IPS DF 19.7 (cell line): ENCODE measurements at places on chromosomes 2 and 18.
A peak's percentile ranks its signal among the peaks of the same experiment; 100 is the strongest.

GRCh38 chr2:235591921-235592320, 98.1 kb downstream of the AGAP1 start:
- DNase-seq, result no peak

DNA sequence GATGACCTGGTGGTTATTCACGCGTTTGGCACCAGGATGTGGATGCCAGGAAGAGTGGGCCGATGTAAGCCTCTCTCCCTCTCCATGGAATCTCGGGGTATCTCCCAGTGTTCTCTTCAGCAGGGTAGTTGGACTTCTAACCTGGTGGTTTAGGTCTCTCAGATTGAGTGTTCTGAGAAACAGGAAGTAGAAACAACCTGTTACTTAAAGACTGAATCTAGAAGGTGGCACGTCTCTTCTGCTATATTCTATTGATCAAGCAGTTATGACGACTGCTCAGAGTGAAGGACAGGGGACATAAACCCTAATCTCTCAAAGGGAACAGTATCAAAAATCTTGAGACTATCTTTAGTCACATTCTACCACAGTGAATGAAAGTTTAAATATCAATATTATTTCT, 918.7 kb upstream of the PIK3C3 start:
- DNase-seq, result no peak

GRCh38 chr18:8348051-8348720, 261.1 kb upstream of the RAB12 start:
- DNase-seq, result no peak

- DNase-seq, result no peak
Observed at GRCh38 chr2:207422380-207422779, 107.4 kb upstream of the CREB1 start.

- no peak for DNase-seq
Observed at GRCh38 chr2:47782381-47782670, 619 bp upstream of the MSH6 start.

DNA sequence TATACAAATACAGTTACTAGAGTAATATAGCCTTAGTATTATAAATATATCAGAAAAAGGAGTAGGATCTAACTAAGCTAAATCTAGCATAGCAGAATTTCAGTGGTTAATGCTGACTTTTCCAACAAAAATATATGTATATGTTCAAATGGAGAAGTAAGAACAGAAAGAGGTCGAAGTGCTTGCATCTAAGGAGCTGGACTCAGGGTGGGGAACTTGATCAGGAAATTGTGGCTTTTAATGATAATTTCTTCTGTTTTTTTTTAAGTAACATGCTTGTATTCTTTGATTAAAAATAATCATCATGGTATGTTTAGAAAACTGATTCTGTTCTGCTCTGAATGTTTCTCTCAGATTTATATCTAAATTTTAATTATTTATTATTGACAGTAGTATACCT, 327.1 kb downstream of the GALNT13 start:
- DNase-seq, result no peak

GRCh38 chr2:200509235-200509611, 645 bp downstream of the KCTD18 start:
- no peak for DNase-seq

DNA sequence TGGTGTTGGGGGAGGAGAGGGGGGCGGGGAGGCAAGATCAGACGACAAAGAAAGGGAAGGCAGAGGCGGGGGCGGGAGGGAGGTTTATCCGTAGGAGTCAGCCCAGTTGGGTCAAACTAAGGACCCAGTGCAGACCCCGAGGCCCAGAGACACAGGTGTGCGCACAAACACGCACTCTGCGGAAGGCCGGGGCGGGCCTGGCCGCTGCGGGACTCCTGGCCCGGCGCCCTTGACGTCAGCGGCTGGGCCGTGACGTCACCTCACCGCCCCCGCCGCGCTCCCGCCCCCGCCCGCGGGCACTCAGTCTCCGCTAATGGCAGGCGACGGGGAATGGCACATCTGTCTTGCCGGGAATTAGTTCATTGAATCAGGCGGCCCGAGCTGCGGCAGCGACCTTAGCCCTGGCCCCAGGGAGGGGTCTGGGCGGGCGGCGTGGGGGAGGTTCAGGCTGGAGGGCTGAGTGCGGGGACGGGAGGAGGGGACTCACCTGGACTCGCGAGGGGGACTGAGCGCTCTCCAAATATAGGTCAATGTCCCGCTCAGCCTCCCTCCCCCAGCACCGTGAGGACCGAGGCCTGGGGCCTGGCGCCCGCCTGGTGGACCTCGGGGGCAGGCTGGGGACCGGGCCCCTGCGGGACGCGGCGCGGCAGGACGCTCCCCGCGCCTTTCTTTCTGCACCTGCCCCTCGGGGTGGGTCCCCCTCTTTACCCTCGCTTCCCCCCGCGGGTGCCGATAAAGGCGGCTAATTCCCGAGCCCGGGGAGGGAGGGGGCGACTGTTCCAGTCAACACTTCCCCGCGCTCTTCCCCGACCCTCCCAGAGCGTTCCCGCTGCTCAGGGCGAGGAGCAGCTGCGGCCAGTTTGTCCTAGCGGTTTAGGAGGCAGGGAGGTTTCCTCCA, 15.5 kb upstream of the ECEL1 start:
- DNase-seq, result no peak

DNA sequence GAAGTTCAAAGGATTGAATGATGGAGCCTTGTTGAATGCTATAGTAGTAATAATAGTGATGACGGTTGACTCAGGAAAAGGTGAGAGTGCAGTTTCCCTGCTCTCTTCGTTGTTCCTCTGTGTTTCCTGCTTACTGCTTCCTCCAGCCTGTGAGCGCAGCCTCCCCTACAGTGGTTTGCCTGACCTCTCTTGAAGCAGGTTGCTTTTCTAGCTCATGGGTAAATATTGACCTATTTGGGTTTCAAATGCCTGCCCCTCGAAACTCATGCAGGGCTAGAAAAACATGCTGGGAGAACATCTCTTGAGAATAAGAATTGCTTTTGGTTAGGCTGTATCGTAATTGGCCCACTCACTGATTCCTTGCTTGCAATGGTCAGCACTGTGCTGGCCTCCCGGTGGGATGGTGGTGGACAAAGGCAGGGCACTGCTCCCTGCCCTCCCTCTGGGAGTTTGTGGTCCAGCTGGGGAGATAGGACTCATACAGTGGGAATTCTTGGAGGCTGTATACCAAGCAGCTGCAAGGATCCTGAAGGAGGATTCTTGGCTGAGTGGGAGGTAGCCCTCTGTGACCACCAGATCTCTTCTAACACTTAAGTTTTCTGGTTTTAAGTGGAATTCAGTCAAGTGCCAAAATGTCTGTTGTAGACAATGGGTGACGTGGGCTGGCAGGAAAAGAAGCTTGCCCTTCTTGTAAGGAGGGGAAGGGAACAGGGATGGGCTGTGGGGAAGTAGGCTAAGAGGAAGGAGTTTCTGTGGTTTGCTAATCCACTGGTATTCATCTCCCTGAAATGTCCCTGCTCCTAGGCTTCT, 5.4 kb upstream of the RNF181 start:
- no peak for DNase-seq

DNA sequence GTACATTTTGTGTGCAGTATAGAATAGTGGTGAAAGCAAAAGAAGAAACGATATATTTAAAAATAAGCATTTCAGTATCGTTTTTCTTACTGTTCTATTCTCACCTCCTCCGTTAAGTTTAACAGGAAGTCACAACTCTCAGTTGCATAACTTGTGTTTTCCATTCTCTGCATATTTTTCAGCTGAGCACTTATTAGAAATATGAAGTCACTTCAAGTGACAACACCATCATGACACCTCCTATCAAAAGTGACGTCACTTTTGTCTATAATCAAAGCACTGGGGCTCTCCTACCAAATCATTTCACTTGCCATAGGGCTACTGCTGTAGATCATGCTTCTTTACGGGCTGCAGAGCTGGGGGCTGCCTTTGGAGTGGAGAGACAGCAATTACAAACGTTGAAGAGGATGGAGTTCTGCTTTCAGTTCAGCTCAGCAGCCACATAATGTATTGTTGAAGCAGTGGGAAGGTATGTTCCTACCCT, 36.3 kb downstream of the STAT4 start:
- DNase-seq, result no peak

DNA sequence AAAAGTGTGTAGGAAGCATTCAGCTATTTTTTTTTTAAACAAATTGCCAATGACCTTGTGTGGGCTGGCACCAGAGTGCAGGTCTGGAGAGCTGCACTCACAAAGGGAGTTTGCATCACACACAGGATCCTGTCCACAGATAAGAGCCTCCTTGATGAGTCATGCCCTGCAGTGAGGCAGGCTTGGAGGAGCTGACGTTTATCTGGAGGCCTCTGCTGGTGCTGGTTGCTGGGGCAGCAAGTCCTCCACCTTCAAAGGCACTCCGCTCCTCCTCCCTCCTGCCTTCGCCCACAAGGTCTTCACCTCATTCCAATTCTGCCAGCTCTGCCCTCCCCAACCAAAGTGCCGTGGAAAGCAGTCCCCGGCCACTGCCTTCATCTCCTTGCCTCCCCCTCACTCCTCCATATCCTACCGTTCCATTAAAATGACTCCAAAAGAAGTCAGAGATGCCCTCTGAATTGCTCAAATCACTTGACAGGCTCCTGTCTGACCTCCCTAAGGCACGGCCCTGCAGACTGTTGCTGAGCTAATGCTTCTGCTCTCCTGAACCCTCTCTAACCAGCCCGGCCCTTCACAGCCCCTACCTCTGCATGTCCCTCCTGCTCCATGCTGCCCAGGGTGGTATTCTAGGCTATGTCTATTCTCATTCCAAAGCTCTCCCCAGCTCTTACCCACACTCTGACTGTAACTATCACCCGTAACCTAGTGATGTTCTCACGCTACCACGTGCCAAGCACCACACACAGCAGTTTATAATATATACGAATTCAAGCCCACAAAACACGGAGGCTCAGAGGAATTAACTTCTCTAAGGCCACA, 30.9 kb downstream of the LONRF2 start:
- DNase-seq, result no peak

DNA sequence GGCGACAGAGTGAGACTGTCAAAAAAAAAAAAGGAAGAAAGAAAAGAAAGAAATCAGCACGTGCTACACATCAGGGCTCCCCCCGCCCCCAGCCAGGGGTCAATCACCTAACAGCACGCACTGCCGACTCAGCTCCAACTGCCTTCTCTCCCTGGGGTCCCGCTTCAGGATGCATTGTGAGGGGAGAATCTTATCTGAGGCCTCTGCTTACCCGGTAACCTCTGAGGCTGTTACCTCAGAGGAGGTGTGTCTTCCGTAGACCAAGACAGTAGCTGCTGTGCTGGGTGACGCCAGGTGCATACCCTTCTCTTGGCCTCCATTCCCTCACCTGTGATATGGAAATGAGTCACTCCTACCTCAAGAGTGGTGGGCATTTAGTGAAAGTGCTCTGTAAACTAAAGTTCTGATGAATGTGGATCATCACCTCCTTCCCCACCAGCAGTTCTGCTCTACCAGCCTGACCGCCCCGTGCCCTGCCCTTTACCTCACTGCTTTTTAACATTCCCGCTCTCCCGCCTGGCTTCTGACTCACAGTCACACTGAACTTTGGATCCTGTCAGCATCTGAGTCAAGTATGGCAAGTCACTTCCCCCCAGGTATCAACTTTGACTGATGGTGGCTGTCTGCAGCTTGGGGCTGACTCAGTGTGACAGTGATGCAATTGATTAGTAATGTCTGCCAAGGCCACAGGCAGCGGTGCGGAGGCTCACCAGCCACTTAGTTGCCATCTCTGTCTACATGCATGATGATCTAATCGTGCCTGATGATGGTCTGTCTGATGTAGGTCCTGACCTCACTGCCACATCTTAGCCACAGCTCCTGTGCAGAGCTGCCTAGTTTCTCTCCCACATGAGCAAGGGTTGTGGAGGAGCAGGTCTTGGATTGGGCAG, 20.1 kb downstream of the ARID5A start:
- no peak for DNase-seq

GRCh38 chr18:68915061-68915460, 117.2 kb downstream of the CCDC102B start:
- no peak for DNase-seq

GRCh38 chr2:172753610-172754009, 18.0 kb downstream of the RAPGEF4 start:
- no peak for DNase-seq

DNA sequence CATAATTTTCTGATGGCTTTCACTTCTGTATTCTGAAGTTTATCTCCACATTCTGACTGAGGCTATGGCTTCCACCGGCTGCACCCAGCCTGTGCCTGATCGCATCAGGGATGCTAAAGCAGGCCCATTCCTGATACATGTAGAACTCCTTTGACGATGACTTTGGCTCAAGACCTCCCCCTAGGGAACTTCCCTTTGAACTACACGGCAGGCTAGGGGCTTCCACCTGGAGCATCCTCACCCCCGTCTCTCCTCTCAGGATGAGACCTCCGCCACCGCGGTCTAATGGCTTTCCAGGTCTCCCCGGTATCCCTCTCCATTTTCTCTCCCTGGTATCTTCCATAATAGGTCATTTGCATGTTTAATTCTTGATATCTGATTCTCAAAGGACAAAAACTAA, 214.9 kb upstream of the CHST9 start:
- DNase-seq, result peak; percentile 52

- DNase-seq, result no peak
Observed at GRCh38 chr2:215447056-215447455, 11.2 kb upstream of the FN1 start.

GRCh38 chr18:3889121-3889520, 439.1 kb downstream of the TGIF1 start:
- DNase-seq, result no peak

GRCh38 chr2:85355521-85355920, 952 bp downstream of the ELMOD3 start:
- DNase-seq, result no peak

DNA sequence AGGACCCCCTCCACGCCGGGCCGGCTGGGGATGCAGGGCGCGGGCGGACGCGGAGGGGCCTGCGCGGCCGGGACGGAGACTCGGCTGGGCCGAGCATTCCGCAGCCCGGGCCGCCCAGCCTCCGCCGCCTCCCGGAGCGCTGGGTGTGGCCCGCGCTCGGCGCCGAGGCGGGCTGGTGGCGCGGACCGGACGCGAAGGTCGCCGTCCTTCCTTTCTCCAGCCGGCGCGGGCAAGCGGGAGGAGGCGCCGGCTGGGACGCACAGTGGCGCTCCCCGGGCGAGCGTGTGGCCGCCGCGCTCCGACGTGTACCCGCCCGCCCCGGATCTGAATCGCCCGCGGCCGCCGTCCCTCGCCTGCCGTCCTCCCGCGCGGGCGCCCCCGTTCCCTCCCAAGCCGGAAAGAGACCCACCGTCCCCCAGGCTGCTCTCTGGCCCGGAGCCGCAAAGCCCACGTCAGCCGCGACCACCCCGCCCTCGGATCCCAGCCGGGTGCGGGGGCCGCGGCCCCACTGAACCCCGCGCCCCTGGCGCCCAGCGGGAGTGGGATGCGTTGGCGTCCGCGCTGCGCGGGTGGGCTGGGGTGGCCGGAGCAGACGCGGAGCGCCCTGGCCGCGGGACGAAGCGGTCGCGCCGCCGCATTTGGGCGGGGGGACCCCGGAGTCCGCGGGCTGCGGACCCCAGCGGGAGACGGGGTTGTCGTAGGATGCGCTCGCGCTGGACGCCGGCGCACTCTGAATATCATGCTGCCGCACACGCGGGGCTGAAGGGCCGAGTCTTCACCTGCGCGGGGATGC, 634 bp downstream of the SPATS2L start:
- DNase-seq, result no peak
